Erythroblast (primary cell): ENCODE measurements at places on chromosomes 5 and 9.

DNA sequence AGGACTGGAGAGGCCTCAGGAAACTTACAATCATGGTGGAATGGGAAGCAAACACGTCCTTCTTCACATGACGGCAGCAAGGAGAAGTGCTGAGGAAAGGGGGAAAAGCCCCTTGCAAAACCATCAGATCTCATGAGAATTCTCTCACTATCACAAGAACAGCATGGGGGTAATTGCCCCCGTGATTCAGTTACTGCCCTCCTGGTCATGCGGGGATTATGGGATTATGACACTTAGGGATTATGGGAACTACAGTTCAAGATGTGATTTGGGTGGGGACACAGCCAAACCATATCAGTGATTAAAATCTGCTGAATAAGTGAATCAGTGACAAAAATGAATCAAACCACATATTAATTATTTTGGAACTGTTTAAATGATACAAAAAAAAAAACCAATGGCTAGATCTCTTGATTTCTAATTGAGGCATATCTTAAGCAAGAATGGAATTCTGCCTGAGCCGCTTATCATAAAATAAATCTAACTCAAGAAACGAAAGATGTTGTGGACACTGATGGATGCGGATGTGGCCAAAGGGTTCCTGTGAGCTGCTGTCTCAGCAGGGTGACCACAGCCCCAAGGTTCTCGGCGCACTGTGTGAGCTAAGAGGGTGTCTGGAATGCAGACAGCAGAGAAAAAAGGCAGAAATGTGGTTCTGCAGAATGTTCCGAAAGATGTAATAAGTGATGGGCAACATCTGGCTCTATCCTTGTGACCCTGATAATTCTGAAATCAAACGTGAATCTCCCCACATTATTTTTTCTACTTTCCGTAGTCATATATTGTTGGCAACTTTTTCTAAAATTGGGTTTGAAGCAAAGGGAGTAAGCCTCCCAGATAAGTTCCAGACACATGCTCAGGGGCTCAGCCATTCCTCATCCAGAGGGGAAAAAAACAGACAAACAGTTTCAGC lies 107.2 kb upstream of the ICE1 start:
- DNase-seq: no peak

DNA sequence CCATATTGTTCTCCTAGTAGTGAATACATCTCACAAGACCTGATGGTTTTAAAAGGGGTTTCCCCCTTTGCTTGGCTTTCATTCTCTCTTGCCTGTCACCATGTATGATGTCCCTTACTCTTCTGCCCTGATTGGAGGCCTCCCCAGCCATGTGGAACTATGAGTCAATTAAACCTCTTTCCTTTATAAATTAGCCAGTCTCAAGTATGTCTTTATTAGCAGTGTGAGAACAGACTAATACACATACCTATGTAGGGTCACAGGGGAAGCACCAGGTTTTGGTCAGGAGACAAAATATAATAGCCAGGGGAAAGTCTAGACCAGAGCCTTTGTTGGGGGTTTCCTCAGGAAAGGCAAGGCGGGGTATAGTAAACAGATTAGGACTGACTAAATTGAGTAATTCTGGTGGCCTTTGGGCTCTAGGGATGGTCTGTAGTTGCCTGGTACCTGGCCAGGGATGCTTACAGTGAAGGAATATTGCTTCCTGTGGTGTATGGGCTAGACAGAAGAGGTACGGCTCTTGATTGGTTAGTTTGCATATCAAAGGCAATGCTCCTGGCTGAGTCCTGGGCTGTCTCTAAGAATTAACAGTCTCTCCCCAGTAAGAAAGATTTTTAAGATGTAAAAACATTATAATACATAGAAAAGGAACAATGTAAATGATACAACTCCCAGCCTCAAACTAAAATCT lies 254.5 kb downstream of the ELAVL2 start:
- no peak for DNase-seq

- DNase-seq: no peak
These were observed 505.3 kb downstream of the TLE4 start for GRCh38 chr9:80077059-80077458.

DNA sequence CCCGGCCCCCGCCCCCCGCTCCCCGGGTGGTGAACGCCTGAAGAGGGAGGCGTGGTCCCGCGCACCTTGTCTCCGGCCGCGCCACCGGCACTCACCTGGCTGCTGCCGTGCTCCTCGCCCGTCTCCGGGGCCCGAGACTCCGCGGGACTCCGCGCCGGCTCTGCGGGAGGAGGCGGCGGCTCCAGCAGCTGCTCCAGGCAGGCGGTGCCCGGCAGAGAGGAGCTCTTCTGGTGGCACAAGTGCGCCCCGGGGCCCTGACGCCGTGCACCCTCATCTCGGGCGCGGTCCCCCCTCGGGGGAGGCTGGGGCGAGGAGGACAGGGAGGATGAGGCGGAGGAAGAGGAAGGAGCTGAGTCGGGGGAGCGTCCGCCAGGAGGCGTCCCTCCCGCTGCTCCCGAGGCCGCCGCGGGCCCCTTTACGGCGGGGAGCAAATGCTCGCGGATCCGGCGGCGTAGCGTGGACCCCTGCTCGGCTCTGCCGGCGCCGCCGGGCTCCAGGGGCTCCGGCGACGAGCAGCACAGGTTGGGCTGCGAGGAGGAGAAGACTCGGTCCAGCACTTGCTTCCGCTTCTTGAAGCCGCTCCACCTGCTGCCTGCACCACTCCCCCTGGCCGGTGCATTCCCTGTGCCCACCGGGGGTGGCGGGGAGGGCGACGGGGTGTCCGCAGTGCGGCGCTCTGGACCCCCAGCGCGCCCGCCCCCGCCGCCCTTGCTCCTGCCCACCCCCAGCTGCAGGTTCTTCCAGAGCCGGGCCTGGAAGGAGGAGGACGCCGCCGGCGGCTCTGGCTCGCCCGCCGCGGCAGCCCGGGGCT lies 928 bp downstream of the MCTP1 start:
- DNase-seq: peak; percentile 52

GRCh38 chr9:105242062-105242461 lies 2.4 kb upstream of the SLC44A1 start:
- no peak for DNase-seq

- no peak for DNase-seq
These were observed 112.5 kb downstream of the PPP2R2B start for GRCh38 chr5:146766013-146766412.

GRCh38 chr9:24391095-24391494 lies 154.6 kb downstream of the IZUMO3 start:
- no peak for DNase-seq

DNA sequence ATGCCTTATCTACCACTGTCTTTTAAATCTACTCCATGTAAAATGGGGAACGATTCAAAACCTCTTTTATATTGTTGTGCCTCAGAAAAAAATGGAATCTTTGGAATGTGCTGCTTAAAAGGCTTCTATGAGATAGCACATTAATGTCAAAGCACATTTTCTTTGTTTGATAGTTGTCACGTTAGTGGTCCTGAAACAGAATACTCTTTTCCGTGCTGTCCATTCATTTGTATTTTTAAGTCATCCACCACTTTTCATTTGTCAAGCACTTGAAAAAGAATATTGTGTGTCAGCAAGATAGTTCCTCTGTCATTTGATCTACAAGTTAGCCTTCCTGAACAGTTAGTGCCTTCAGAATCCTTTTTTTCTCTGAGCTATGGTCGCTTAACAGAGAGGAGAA lies 246.9 kb downstream of the MAST4 start:
- DNase-seq: no peak

GRCh38 chr5:114255260-114255659 lies 106.6 kb upstream of the KCNN2 start:
- no peak for DNase-seq

DNA sequence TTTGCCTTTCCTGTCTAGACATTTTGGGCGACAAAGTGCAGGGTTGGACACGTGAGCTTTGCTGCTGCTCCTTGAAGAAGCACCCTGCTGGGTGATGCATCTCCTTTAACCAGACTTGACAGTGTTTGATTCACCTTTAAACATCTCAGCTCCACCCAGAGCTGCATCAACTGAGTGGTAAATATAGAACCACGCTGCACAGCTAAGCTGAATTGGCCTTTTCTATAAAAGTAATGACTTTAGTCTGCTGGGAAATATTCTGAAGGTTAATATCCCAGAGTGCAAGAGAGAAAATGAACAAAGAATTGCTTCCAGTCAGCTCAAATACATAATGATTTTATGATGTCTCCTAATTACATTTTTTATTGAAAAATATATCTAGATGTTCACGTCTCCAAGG lies 264.3 kb upstream of the ADCY2 start:
- no peak for DNase-seq

DNA sequence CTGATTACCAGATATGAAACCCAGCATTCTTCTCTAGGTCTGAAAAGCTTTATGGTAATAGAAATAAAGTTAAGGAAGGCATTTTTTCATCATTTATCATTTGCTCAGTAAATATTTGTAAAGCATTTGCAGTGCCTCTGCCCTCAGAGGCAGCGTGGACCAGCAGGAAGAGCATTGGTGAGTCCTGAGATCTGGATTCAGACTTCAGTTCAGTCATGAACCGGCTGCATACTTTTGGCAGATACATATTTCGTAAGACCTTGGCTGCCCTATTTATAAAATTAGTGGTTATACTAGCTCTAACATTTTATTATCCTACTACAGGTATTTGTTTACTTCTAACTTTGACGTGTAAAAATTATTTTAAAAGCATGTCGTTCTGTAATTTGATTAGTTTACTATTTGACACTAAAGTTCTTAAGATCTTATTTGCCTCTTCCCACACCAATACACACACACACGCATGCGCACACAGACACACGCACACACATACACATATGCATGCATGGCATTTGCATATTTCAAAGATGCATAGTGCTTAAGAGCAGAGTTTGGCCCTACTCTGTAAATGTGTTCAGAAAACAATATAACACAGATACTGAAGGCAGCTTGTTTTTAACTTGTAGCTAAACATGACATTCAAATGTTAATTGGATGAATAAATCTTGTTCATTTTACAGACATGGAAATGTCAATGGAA lies 101.9 kb downstream of the RPS23 start:
- no peak for DNase-seq

DNA sequence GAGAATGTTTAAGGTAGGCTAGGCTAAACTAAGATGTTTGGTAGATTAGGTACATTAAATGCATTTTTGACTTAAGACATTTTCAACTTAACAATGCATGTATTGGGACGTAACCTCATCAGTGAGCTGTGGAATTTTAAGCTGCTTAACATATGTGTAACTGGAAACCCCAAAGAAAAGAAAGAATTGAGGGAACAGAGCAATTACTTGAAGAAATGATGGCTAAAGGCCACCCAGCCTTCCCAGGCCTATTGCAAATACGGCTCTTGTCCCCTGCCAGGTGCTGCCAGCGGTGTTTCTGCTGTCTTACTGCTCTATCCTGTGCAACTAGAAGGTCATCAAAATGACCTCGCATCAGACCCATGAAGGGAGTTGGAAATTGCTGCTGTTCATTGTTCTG lies 52.0 kb downstream of the RICTOR start:
- no peak for DNase-seq

GRCh38 chr5:19488786-19489185 lies 499.2 kb downstream of the CDH18 start:
- DNase-seq: no peak

GRCh38 chr5:65769539-65769938 lies 47.5 kb downstream of the NLN start:
- DNase-seq: no peak
